ENCODE measurements at places on chromosomes 6 and 20.

DNA sequence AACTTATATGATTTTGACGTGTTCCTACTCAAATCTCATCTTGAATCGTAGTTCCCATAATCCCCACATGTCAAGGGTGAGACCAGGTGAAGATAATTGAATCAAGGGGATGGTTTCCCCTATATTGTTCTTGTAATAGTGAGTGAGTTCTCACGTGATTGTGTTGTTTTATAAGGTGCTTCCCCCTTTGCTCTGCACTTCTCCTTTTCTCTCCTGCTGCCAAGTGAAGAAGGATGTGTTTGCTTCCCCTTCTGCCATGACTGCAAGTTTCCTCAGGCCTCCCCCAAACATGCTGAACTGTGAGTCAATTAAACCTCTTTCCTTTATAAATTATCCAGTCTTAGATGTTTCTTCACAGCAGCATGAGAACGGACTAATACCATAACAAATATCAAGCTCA is 83.2 kb downstream of the MANEA start:
- no peak for DNase-seq

GRCh38 chr6:6317825-6318733 is 2.4 kb downstream of the F13A1 start:
- no peak for DNase-seq

- DNase-seq = no peak
These were observed 22.7 kb downstream of the MCM8 start for GRCh38 chr20:5973172-5973571.

GRCh38 chr6:81331526-81331925 is 421.0 kb downstream of the TENT5A start:
- DNase-seq = no peak

DNA sequence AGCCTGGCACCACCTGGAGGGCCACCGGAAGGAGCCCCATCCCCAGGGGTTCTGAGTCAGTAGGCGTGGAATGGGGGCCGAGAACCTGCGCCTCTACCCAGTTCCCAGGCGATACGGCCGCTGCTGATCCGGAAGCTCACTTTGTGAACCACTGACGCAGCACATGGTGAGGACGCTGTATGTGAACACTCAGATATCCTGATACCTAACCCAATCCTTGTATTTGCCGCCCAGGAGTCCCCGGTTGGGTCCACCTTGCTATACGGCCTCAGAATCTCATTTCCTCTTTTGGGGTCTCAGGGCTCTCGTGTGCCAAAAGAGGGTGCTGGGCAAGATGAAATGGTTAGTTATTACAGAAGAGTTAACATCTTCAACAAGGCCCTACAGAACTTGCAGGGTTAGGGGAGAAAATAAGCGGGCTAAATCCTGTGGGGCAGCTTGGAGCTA is 604 bp upstream of the RAB5IF start:
- peak; percentile 28 for DNase-seq

- no peak for DNase-seq
These were observed 213.1 kb upstream of the STXBP5 start for GRCh38 chr6:146990821-146991798.

- DNase-seq = no peak
These were observed 10.2 kb downstream of the RNASET2 start for GRCh38 chr6:166946125-166946524.

GRCh38 chr6:5679270-5679669 is 327.5 kb downstream of the NRN1 start:
- no peak for DNase-seq

DNA sequence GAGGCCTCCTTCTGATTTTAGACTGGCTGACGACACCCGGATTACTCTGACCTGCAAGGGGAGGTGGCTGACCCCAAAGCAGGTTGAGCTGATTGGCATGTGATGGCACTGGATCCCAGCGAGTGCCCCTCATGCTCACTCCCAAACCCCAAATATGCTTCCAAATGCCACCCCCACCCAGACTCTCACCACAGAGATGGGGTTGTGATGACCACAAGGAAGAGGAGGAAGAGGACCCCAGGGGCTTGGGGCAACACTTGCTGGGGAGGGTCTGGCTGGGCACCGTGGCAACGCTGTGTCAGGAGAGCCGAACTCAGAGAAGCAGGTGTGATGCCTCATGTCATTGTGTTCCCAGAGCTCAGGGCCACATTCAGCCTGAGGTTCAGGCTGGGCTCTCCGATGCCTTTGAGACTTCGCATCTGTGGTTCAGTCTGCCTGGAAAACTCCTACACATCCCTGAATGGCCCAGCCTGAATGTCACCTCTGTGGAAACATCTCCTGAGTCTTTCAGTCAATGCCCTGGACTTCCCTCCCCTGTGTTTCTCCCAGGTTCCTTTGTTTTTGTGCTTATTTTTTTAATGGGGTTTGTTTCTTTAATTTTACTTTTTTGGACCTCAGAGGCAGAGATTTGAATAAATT is 169.1 kb upstream of the PMEPA1 start:
- no peak for DNase-seq

DNA sequence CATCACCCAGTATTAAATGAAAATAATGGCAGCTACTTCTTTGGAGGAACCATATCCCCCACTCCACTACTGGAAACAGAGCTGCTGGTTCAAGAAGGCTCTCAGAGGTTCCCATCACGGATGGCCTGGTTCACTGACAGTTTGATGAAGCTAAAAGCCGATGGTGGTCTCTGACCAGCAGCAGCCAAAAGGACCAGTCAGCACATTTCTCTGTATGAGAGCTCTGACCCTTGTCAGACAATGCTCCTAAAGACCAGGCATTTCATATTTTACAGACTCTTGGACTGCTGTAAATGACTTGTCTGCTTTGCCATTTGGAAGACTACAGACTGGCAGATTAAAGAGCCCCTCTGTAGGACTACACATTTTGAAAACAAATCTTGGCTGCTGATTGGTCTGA is 16.6 kb downstream of the PRKN start:
- no peak for DNase-seq

DNA sequence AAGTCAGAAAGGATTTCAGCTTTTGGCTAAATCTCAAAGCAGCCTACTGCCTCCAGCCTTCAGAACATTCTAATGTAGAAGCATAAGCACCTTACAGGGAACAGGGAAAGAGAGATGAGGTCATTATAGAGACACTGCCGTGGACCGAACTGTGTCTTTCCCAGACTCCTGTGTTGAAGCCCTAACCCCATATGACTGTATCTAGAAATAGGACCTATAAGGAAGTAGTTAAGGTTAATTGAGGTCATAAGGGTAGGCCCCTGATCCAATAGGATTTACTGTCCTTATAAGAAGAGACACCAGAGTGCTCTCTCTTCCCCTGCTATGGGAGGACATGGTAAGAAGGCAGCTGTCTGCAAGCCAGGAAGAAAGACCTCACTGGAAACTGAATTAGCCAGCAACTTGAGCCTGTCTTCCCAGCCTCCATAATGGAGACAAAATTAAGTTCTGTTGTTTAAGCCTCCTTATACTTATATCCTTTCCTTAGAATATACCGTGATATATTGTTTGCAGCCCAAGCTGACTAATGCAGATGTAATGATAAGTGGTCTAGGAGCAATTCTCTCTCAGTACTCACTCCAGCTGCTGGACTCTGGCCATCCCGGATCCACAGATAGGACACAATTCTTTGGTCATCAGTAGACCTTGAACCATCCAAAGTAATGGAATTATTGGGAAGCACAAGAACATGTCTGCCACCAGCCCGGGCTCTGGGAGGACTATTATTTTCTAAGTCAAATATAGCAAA is 71.4 kb downstream of the ALDH5A1 start:
- DNase-seq = no peak

GRCh38 chr6:149217466-149217888 is 100.0 kb upstream of the TAB2 start:
- DNase-seq = no peak

- no peak for DNase-seq
These were observed 291.5 kb downstream of the TBC1D32 start for GRCh38 chr6:121042766-121043165.

- no peak for DNase-seq
These were observed 96.1 kb downstream of the BMP7 start for GRCh38 chr20:57170343-57170742.

GRCh38 chr6:142952614-142953013 is 7.6 kb upstream of the HIVEP2 start:
- DNase-seq = no peak

Measured in GM19239 (cell line).